ENCODE measurements at places on chromosomes 11 and 22.

DNA sequence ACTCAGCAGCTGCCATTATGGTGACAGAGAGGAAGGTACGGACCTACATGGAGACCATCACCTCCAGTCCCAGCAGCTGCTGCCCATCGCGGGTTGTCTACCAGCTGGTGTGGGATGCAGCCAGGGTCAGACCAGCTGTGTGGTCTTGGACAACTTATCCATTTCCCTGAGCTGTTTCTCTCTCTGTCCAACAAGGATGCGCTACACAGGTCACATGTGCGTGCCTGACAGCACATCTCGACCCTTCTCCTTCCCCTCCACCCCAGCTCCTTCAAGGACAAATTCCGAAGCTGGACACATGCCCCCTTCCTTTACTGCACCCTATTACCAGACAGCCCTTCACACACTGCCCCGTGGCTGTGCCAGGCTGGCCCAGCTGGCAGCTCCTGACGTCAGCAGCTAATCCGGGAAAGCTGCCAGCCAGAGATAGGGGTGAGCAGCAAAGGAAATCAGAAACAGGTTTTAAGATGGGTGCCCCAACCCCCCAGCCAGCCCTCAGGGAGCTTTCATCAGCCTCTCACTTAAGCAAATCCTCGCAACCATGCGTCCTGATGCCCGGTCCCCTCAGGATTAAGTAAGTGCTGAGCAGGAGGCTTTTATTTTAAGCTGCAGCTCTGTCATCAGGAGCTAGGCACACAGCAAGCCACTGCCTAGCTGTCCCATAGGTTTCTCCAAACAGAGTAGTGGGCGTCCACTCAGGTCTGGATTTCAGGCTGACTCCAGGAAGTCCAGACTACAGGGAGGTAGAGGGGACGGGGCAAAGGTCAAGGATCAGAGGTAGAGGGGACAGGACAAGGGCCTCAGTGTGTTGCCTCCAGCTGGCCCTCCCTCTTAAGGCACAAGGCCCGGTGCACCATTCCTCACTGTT is 20.3 kb downstream of the TEF start:
- DNase-seq: peak; percentile 93

GRCh38 chr11:23509023-23509422 is 648.7 kb upstream of the CCDC179 start:
- no peak for DNase-seq

DNA sequence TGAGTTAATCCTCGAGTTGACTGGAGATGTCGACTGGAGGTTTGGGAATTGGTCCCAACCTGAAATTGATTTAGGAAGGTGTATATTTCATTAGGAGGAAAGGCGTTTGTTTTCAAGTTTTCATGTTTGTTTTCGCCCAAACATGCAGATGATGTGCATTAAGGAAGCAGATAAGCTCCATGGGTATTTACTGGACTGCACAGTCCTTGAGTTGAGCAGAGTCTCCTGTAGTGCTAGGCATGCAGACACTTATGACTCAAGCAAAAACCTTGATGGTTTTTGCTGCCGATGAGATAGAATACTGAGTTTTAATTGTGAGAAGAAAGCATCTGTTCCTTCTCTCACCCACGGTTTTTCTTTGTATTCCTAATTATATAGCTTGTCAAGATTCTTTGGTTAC is 27.9 kb downstream of the CABIN1 start:
- peak; percentile 12 for DNase-seq

DNA sequence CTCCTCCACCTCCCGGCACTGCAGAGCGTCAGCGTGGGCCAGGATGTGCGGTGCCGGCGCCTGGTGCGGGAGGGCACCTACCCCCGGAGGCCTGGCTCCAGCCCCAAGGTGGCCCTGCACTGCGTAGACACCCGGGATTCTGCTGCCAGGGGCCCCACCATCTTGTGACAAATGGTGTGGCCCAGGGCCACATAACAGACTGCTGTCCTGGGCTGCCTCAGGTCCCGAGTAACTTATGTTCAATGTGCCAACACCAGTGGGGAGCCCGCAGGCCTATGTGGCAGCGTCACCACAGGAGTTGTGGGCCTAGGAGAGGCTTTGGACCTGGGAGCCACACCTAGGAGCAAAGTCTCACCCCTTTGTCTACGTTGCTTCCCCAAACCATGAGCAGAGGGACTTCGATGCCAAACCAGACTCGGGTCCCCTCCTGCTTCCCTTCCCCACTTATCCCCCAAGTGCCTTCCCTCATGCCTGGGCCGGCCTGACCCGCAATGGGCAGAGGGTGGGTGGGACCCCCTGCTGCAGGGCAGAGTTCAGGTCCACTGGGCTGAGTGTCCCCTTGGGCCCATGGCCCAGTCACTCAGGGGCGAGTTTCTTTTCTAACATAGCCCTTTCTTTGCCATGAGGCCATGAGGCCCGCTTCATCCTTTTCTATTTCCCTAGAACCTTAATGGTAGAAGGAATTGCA is 13.5 kb downstream of the TSKU start:
- no peak for DNase-seq

GRCh38 chr11:1946812-1947484 is at the start of gene MRPL23:
MRPL23 (plus strand) TSS chr11:1947332; CDS start chr11:1947363, 31 bp downstream.
- no peak for DNase-seq

DNA sequence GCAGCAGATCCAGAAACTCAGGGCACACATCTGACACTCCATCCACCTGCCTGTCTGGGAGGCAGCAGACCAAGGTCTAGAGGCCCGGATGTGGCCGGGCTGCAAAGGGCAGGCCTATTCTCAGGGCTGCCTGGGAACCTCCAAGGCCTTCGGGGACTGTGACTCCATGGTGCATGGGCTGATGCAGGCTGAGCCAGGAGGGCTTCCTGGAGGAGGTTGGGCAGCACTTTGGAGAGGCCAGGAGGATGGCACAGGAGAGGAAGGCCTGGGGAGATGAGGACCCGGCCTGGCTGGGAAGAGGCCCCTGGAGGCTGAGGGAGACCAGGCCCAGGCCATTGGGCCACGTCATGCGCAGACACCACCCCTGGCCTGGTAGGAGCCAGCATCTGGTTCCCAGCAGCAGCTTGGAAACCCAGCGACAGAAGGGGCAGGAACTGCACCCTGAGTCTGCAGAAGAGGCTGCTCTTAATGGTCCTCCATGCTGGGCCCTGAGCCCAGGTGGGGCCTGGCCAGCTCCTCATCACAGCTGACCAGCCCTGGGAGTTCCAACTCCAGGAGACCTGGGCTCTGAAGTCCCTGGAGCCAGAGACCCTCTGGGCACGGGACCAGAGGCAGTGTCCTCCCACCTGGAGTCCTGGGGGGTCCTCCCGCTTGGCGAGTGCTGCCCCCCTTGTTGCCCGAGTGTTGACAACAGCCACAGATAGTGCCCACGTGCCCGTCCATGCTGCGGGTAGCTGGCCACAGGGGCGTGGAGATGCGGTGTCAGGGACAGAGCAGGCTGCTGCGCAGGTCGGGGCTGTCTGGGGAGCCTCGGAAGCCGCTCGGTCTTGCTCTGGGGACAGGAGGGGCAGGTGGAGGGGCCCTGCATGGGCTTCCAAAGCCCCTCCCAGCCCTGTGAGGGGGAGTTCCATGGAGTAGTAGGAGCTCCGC is 5.5 kb downstream of the PHLDA2 start:
- DNase-seq: no peak

GRCh38 chr22:20655623-20656022 is 118.3 kb upstream of the SERPIND1 start:
- DNase-seq: no peak

GRCh38 chr22:37639771-37640590 is 512 bp downstream of the SH3BP1 start:
- no peak for DNase-seq

GRCh38 chr22:47816121-47816862 is 1053.8 kb downstream of the TBC1D22A start:
- DNase-seq: no peak

Measured in AG10803 (cell line).